H54 (cell line): ENCODE measurements at places on chromosomes 1 and 21.

DNA sequence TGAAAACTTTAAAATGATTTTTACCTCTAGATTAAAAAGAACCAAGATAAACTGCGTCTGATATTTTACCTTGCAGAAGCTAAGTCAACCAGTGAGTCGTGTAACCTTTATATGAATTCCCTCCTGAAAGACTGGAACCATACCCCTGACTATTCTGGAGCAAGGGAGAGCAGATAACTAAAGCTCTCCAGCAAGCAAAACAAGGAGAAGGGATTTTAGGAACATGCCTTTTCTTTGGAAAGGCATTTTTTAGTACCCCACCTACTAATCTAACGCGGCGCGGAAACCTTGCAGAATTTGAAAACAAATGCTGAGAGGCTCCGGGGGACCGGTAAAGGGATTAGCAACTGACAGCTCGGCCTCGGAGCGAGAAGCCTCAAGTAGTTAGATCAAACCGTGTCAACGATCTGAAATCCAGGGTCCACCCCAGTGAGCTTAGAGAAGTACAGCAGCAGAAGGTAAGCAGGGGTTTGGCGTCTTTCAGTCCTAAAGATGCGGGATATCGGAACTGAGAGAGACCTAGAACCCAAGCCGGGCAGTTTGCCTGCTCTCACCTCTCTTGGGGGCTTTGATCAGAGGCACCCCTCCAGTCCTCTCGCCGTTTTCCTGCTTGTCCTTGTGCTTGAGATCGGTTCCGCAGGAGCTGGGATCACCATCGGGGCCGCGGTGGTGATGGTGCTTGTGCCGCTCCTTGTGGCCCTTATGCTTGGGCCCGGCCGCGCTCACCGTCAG, 954 bp downstream of the RSBN1 start:
- DNase-seq = no peak

GRCh38 chr1:147241934-147242448, 493 bp upstream of the CHD1L start:
- no peak for DNase-seq

DNA sequence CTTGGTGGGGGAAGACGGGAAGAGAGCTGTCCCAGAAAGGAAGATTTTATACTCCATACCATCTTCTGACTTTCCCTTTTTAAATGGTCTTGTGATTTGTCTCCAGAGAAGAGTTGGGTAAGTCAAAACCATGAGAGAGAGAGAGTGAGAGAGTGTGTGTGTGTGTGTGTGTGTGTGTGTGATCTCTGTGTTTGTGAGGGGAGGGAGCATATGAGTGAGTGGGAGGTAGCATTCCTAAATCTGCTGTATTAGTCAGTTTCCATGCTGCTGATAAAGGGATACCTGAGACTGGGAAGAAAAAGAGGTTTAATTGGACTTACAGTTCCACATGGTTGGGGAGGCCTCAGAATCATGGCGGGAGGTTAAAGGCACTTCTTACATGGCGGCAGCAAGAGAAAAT, 102.0 kb upstream of the VANGL1 start:
- DNase-seq = no peak

DNA sequence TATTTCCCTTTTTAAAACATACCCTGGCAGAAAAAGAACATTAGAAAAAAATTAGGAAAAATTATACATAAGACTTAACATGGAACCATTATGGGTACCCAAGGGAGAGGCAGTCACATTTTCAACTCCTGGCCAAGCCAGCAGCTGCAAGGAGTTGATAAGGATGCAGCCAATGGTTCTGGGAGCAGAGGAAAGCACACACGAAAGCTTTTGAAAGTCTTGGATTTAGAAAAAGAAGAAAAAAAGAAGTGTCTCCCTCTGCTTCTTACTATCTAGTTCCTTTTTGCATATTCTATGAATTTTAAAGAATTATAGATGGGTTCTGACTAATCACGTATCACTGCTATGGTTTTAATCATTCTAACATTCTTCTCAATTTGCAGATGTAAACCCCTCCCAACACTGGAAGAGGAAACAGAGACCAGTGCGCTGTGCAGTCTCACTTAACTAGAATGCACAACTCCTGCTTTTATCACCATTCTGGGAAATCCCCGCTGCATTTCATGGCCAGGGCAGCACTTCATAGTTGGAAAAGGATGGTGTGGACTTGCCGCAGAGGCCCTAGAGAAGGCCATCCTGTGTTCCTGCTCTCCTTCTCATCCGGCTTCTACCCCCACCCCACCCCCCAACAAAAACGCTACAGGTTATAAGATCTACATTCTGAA, 2.7 kb upstream of the CD58 start:
- no peak for DNase-seq

DNA sequence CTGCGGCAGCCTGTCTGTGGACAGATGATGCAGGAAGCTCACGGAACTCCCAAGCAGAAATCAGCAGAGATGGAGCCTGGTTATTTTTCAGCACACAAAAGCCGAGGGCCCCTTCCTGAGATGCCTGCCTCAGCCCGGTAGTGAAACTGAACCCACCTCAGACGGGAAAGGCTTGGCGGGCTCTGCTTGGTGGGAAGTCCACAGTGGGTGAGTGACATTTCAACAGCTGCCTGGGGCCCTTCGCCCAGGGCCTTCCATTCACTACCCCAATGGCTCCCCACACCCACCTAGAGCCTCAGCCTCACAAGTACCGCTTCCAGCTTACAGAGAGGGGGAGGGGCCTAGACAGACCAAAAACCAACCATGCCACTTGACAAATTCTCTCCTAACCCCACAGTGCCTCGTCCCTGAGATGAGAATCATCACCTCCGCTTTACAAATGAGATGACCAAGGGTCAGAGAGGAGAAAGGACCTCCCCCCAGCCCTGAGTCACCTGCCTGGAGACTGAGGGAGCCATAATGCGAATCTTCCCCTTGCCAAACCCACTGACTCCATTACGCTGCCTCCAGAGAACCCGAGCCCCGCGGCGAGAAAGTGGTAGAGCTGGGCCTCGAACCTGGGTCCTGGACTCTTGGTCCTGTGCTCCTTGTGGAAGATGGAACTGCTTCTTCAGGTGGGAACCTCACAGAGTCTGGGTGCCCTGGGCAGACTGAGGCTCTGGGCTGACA, 3.4 kb upstream of the ECE1 start:
- no peak for DNase-seq

DNA sequence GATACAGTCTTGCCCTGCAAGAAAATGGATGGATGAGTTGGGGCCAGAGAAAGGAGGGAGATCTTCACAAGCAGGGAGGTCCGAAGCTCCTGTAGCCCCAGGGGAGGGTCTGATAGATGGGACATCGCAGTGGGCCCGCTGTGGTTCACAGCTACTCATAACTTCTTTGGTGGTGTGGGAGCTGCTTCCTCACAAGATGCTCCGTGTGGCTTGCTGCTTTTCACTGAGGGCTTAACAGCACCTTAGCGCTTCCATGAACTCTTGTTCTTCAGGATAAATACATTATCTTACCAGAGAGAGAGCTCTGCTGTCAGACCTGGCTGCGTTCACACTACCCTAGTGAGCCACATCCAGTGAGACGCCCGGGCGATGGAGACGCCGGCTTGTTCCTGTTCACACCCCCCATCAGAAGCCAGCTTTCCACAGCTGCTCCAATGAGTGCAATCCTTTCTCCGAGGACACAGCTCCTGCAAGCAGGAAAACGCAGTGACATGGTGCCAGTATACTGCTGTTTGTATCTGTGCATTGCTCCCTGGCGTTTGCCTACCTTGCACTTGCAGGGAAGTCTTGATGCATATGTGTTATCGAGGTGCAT, 599.8 kb downstream of the AJAP1 start:
- no peak for DNase-seq

DNA sequence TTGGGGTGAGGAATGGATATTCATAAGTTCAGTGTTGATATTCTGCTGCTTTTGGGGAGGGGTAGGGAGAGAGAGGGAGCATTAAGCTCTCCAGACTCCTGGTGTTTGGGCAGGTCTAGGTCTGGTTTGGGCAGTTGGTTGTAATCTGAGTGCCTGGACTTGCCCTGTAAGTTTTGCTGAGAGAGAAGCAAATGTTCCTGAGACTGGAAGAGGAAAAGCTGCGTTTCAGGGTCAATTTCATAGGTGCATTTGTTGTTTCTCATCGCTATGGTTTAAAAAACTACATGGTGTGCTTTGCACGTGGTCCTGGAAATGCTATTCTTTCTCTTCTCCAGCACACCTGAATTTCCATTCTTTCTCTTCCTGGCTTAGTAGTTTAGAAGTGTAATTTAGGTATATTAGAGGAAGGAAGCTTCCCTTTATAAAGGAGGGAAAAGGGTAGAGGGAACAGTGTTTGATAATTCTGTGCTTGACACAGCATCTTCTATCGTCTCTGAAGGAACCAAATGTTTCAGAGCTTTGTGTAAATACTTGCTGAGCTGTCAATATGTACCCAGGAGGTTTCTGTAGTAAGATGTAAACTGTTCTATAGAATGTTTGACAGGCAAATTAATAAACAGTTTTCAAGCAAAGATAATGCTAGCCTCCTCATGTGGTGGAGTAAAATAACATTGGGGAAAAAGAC, 6.3 kb downstream of the ARID1A start:
- no peak for DNase-seq
